HL-60 (cell line): ENCODE measurements at places on chromosomes 3 and 15.
A peak's percentile ranks its signal among the peaks of the same experiment; 100 is the strongest.

GRCh38 chr3:158152186-158152585 is 42.3 kb downstream of the RSRC1 start:
- no peak for DNase-seq

DNA sequence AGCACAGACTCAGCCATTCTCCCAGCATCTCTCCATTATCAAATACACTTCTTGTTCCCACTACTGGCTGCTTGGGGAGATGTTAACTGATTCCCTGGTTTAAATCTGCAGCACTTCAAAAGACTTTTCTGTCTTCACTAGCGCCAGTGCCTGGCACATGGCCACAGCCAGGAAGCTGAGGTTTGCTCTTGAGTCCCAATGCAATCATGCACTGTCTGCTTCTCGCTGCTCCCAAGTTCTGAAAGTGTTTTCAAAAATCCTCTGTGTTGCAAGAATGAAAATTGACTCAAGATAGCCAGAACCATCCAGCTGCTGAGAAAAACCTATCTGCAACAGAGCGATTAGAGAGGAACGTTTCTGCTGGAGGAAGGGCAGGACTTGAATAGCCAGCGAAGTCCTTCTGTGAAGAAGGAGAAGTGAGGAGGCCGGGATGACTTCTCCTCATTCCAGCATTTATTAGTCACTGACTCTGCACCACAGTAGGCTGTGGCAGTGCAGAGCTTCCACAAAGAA is 358.4 kb upstream of the NR2F2 start:
- peak; percentile 70 for DNase-seq

DNA sequence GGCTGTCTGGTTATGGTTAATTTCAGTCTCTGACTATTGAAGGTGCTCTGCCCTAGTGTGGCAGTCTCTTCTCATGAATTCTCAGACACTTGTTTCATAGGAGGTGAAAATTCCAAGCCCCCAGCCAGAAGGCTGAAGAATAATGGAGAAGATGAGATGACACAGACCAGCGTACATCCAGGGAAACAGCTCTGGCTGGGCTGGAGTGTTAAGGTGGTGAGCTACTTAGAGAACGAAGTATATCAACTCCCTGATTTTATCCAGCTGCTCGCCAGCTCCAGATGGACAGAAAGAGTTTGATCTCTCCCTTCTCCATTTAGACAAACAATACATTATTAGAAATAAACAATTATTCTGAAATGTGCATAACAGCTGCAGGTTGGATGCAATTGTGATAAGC is 494.5 kb upstream of the RGMA start:
- DNase-seq = no peak

- DNase-seq = no peak
Observed at GRCh38 chr3:113222451-113223086, 11.2 kb downstream of the BOC start.

GRCh38 chr3:74271541-74271940 is 342.9 kb downstream of the CNTN3 start:
- no peak for DNase-seq

GRCh38 chr15:77461486-77461885 is 40.8 kb downstream of the HMG20A start:
- no peak for DNase-seq

- DNase-seq = no peak
Observed at GRCh38 chr3:37935290-37935668, 55.3 kb upstream of the VILL start.

- DNase-seq = no peak
Observed at GRCh38 chr3:40387895-40388254, 891 bp downstream of the ENTPD3 start.

DNA sequence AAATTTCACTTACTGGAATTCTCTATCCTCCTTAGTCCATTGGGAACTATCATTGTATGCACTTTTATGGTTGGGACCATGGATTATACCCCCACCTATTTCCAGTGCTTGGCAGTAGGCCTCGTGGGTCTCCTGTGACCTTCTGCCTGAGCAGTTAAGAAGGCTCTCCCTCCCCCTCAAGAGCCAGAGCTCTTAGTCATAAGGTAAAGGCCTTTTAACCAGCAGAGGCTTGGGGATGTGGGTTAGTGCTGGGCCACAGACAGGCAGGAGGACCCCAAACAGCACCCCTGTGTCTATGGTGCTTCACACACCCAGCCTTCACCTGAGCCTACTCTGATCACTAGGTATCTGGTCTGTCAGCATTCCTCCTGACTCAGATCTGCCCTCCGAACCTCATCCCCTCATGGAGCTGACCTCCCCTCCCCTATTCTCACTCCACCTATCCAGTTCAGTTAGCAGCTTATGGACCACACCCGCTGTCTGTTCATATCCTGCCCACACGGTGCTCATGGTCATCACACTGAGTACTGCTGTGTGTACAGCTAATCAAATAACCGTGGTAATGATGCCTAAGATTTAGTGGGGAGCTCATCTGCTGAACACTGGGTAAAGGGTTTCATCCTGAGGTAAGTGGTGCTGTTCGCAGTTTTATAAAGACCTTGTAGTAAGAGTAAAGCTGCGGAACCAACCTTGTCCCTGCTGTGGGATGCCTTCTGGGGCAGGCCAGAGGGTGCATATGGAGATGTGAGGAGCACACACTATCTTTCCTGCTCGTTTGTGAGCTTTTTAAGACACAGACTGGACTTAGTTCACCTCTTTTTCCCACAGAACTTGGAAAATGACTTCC is 40.9 kb downstream of the KLHL18 start:
- no peak for DNase-seq
